NCI-H774 (cell line): ENCODE measurements at places on chromosomes 13 and 19.

DNA sequence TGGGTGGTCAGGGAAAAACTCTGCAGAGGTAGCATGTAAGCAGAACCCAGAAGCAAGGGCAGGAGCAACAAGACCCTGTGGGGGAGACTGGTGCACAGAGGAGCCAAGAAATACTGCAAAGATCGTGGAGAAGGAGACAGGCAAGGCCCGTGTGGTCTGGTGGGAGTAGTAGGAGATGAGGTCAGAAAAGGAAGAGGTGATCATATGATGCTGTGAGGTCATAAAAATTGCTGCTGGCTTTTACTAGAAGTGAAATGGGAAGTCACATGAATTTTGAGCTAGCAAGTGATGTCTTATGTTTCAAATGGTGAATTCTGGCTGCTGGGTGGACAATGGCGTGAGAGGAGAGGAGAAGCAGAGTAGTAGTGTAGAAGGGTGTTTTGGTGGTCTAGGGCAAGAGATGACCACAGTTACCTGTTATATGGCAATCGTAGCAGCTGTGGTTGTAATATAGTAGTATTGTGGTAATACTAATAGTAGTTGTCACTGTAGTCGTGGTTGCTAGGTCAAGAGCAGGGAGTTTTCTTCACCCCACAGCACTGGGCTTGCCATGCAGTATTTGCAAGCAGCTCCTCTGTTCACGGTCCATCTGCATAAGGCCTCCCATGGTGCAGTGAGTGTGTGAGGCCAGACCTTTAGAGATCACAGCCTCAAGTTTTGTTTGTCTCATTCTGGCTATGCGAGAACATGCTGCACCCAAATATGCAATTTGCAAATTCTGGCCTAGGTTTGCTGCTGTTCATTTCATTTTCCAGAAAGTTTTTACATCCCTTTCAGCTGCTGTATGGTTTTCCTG is 205.0 kb downstream of the TSHZ3 start:
- DNase-seq = no peak

DNA sequence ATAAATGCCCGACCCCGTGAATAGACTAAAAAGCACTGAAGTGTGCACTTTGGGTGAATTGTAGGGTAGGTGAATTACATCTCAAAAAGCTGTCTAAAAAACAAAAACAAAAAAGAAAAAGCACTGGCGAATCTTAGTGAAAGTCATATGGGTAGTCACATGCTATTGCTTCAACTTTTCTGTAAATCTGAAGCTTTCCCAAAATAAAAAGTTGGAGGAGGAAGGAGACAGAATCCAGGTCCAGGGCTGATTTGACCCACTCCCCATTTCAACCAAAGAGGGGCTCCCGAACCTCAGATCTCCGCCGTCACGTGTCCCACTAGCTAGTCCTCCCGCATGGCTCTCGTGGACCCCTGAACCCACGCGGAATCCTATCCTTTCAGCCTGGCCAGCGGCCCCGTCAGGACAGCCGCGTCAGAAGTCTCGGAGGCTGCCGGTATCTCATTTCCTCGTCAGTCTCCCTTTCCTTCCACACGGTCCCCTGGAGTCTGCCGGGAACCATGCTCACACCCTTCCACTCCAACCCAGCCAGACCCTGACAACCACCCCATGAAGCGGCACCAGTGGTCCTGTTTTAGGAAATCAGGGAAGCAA is 6.1 kb downstream of the PPP1R12C start:
- no peak for DNase-seq

GRCh38 chr19:58279042-58279924 is 528 bp downstream of the ZNF8 start:
- DNase-seq = peak; percentile 35

DNA sequence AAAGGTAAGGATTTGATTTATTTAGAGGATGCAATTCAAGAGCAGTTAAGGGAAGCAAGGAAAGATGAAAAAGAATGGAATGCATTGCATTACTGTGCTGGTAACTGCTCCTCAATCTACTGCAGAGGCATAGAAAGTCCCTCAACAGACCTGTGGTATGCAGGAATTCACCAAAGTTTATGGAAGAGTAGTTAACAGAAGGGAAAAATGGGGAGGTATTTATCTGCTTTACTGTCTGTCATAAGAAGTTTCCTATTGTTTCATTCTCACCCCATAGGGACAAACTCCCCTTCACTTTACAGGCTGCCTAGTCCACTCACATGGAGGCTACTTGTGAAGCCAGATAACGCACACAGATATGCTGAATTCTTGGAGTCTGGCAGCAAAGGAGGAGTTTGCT is 354.9 kb upstream of the SPRY2 start:
- DNase-seq = no peak

DNA sequence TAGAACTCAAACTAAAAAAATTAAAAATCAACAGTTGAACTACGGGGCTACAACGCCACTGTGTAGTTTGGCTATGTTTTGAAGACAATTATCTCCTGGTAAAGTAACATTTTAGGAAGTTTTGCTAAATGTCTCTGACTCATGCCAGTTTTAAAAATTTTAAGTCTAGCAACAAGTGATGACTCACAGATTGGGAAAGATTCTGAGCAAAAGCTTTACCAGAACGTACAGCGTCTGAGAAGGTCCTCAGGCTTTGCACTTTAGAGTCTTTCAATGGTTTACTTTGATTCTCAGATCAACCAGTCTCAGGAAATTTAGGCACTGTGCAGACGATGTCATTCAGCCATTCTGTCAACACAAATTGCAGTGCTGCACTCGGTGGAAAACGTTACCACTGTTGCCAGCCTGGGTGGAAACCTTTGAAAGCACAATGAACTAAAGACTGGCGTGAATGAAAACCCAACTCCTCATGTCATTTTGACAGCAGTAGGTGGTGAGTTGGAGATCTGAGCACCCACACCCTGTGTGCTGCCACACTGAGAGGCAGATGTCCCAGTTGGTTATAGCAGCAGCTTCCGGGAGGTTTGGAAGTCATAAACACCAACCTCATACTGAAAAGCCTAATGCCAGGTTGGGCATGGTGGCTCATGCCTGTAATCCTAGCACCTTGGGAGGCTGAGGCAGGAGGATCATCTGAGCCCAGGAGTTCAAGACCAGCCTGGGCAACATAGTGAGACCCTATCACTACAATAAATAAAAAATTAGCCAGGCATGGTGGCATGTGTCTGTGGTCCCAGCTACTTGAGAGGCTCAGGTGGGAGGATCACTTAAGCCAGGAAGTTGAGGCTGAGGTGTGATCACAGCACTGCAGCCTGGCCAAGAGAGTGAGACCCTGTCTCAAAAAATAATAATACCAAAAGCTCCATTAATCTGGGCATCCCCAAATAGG is 6.3 kb upstream of the WTIP start:
- DNase-seq = no peak

DNA sequence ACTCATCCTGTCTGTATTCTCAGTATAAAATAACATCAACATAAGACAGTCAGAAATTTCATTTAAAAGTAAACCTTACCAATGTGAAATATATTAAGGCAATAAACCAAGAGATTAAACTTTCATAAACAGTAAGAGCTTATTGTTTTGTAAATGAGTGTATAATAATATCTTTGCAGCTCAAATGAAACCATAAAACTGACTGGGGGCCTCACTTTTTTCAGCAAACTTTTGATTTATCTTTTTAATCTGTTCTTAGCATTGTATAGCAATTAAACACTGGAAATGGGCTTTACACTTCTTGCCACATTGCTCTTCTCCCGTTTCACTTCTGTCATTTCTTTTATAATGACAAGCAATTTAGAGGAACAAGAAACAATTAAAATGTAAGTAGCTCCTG is 580.3 kb downstream of the GPC6 start:
- DNase-seq = no peak

DNA sequence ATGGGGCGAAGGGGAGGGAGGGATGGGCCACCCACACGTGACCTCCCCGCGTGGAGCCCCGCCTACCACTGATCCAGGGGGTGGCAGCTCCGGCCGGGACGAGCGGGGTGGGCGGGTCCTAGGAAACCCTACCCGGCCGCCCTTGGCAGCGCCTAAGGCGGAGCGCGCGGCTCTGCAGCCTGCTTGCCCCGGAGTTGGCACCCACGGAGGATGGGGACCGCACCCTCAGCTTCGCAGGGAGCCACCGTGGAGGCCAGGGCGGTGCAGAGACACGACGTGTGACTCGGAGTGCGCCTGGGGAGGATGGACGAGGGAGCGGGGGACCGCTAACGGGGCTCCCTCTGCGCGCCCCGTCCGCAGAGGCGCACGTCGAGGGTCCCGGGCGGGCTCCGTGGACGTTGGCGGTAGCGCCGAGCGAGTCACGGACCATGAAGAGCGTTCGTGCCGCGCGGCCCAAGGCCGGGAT is at the start of gene RGS9BP:
Gene RGS9BP, plus strand, starts transcription at position 129 of the 466 bp plus-strand sequence. CDS start 416 bp downstream, outside the sequence.
- peak; percentile 68 for DNase-seq

DNA sequence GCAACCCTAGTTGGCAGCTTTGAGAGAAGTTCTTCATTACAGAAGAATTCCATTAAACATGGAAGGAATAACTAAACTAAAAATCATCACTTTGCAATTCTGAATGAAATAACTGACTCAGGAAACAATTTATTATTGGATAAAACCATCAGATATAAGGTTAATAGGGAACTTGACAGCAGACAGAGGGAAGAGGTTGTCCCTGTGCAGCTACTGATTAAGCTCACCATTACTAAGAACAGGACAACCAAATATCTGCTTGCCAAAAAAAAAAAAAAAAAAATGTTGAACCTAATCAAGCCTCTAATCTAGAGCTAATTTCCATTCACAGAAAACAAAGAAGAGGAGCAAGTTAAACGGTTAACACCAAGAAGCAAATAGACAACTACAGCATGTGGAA is 12.8 kb downstream of the N4BP2L2 start:
- DNase-seq = no peak

GRCh38 chr13:71864986-71865873 is 1.8 kb downstream of the DACH1 start:
- DNase-seq = no peak

DNA sequence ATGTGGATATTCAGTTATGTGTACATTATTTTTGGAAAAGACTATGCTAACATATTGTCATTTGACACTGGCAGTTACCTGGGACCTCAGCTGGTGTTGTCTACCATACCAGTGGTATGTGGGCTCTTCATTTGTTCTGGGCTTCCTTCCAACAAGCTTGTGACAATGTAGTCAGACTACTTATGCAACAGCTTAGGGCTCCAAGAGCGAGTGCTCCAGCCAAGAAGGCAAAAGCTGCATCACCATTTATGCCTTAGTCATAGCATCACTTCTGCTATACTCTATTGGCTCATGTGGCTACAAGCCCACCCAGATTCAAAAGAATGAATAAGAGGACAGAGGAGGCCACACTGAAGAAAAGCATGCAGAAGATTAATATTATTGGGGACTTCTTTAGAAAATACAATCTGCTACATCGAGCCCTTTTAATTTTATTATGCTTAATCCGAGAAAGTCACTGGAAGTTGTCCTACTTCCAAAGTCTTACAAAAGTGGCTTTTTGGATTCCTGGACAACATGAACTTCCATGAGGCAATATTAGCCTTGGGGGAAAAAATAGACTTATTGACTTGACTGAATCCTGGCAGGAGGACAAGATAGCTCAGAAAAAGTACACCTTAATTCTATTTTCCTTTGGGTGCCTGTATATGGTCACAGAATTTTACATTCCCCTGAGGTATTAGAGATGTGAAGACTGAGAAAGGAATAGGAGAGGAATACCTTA is 529.4 kb upstream of the HTR2A start:
- DNase-seq = no peak

- DNase-seq = no peak
Observed at GRCh38 chr19:19096641-19097627, 33.1 kb downstream of the SLC25A42 start.

- DNase-seq = no peak
Observed at GRCh38 chr13:58080806-58081205, 449.3 kb downstream of the PCDH17 start.

- DNase-seq = no peak
Observed at GRCh38 chr13:97429681-97430081, 4.3 kb upstream of the RAP2A start.

- DNase-seq = no peak
Observed at GRCh38 chr13:57346786-57347185, 179.8 kb downstream of the PRR20E start.

GRCh38 chr19:18377026-18377425 is 8.9 kb upstream of the GDF15 start:
- DNase-seq = peak; percentile 82

- DNase-seq = no peak
Observed at GRCh38 chr13:21849323-21849722, 178.4 kb downstream of the FGF9 start.

DNA sequence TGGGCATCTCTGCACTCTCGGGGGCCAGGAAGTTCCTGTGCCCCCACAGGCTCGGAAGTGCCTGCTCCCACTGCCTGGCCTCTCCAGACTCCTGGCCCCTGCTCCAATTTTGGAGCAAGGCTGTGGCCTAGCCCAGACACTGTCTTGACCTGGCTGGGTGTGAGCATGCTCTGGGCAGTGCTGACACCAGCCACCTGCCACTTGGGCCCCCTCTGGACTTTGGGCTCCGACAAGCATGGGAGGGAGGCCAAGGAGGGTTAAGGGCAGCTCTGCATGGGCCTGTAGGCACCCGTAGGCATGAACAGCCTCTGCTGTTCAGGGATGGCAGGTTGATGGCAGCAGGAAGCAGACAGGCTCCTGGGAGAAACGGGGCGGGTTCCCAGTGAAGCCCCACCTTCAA is 26.0 kb upstream of the RBM26 start:
- DNase-seq = no peak

GRCh38 chr19:15324791-15325519 is 7.4 kb downstream of the BRD4 start:
- no peak for DNase-seq

DNA sequence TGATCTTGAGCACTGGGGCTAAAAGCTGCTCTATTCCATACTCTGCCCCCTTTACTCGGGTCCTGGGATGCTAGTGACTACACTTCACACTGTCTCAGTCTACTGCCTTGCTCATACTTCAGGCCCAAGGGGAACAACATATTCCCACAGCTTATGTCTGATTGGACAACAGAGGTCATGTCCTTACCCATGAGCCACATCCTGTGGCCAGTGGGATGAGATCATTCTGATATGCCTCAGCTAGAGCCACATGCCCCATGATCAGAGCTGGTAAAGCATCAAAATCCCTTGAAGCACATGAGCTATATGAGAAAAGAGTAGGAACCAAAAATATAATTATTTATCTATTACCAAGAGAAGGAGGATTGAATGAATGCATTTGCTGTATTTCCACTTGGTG is 290.1 kb upstream of the TSHZ3 start:
- DNase-seq = no peak
